ENCODE measurements at places on chromosomes 4 and X.

DNA sequence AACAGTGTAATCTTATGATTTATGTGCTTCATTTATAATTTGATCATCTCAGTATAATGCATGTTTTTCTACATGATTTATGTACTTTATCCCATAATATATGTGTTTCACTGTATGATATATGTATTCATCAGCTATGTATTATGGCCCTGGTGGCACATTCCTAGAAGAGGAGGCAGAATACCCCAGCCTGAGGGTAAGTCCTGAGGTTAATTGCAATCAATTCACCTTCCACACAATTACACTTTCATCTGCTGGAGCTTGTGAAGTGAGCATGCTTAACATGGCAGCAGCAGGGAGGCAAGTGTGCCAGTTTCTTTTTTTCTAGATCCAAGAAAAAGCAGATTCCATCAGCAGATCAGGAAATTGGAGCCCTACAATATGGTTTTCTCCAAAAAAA, 81.2 kb downstream of the CXXC4 start:
- no peak for DNase-seq

DNA sequence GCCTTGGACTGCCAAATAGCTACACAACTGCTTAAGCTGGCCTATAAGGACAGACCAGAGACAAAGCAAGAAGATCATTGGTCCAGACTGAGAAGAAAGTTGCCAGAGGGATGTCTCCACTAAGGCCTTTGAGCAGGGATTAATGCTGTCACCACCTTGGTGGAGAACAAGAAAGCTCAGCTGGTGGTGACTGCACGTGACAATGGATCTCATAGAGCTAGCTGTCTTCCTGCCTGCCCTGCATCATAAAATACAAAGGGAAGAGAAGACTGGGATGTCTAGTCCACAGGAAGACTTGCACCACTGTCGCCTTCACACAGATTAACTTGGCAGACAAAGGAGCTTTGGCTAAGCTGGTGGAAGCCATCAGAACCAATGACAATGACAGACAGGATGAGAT, 40.5 kb upstream of the FAM120C start:
- DNase-seq, result no peak

DNA sequence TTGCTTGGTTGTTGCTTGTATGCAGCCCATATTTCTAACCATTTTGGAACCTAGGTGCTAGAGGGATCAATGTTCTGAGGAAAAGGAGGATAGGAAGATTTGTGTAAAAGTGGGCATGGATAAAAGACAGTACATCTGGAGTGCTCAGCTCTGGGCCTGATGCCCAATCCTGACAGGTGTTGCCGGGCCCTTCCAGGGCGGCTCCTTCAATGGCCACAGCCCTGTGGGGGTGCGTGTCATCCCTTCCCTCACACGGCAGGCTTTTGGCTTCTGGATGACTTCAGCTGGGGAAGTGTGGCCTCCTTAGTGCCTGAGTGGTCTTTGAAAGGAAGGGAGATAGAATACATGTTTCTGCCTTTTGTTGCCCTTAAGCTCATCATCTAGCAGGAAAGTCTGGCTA, 47.2 kb downstream of the NELFA start:
- DNase-seq, result no peak

DNA sequence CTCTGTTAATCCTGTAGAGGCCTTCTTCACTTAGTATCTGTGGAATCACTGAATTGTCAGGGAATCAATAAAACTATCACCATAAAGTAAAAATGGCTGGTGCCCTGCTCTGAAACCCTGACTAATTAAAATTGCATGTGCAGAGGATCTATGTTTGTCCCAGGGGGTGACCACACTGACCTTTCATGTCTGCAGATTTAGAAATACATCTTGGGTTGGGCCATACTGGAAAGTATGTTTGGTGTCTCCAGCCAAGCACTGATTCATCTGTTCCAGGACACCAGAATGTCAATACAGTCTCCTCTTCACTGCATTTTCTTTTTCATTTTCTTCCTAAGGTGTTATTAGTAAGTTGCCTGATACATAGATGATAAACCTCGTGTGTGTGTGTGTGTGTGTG, 490.9 kb upstream of the INTU start:
- DNase-seq, result no peak

- no peak for DNase-seq
Measured at GRCh38 chr4:73869130-73870055, at the start of gene CXCL1. CXCL1 (plus strand) TSS chr4:73869393; CDS start chr4:73869471, 78 bp downstream.

GRCh38 chr4:154559494-154560418, 3.1 kb upstream of the FGB start:
- peak; percentile 10 for DNase-seq

- DNase-seq, result no peak
Measured at GRCh38 chr4:81601358-81601694, 129.6 kb upstream of the RASGEF1B start.

- DNase-seq, result no peak
Measured at GRCh38 chr4:133982533-133983224, 218.9 kb downstream of the PABPC4L start.

DNA sequence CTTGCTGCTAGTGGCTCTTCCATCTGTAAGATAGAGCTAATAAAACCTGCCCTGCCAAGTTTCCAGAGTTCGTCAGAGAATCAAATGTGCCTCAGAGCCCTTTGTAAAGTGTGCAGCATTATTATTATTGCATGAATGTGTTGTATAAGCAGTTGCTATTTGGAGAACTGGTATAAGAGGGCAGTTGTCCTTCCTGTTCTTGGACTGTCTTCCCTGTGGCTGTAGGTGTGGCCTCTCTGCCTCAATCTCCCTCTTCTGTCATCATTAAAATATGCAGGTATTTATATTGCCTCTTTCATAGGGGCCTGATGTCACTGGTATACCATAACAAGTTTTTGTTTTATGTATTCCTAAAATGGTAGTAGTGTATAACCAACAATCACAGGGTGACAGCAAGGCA, 3.8 kb downstream of the MTM1 start:
- no peak for DNase-seq

GRCh38 chr4:4838051-4838935, 21.2 kb upstream of the MSX1 start:
- DNase-seq, result no peak

DNA sequence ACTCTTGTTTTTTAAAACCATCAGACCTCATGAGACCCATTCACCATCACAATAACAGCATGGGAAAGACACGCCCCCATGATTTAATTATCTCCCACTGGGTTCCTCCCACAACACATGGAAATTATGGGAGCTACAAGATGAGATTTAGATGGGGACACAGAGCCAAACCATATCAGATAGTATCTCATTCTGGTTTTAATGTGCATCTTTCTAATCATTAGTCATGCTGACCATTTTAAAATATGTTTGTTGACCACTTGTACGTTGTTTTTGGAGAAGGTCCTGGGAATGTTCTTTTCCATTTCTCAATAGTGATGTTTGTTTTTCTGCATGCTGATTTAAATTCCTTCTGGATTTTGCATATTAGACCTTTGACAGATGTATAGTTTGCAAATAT, 119.0 kb downstream of the RTL3 start:
- DNase-seq, result no peak

DNA sequence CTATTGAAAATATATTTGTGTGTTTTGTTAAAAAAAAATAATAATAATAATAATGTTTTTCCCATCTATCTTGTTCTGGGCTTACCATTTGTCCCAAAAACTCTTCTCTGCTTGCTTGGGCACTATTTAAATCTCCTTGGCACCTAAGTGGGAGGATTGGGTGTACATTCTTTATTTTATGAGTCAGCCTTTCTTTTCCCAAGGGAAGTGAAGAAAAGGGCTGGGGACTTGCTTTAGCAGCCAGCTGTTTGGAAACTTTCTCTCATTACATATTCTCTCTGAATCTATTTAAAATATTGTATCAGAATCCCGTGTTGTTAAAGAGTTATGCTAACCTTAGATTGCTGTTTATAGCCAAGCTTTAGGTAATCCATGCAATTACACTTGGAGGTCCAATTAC, 2332.4 kb downstream of the ARAP2 start:
- DNase-seq, result no peak

DNA sequence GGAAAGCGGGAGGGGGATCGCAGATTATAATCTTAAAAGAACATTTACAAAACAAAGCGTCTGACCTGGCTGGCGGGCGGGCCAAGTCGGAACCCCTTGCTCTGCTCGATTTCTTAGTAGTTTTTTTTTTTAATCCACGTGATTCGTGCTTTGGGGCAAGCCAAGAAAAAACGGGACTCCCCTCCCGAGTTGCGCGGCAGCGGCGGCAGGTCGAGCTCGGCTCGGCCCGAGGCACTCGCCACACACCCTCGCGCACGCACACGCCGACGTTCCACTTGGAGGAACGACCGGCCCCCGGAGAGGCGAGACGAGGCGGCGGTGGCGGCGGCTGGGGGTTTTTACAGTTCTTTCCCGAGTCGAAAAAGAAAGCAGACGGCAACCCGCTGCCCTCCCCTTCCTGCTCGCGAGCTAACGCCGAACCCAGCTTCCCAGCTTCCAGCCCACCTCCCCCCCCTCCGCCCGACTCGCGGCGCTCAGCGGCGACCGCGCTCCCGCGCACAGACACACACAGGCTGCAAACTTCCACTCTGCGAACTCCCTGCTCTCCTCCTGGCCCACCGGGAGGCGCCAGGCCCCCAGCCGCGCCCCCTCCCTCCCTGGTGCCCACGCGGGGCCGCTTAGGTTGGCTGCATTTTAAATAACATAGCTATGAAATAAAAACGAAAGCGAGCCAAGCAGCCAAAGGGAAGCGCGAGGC, 1.2 kb downstream of the BCOR start:
- no peak for DNase-seq

DNA sequence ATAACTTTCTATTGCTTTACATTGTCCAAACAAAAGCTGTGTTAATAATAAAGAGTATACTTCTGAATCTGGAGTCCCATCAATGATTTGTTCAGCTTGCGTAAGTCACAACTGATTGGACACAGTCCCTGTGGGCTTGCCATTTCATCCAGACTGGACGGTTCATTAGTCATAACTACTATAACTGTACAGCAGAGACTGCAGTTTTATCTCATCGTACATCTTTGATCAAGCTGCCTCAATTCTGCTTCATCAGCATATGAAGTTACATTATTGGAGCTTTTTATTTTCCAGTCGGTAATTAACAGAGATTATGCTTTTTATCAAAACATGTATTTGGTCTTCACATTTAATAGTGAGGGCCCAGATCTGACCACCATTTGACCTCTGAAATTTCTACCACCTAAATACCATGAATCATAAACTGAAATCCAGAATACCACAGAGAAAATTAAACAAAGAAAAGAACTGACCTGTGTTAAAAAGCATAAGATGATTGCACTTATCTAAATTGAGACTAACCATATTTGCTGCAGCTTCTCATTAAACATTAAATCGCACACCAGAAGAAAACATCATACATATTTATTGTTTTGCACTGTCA, 12.5 kb upstream of the MAB21L2 start:
- DNase-seq, result no peak

- no peak for DNase-seq
Measured at GRCh38 chrX:20452487-20452886, 185.8 kb upstream of the RPS6KA3 start.

GRCh38 chrX:92232182-92232581, 453.0 kb downstream of the PCDH11X start:
- no peak for DNase-seq

- DNase-seq, result no peak
Measured at GRCh38 chr4:102563000-102563399, 61.8 kb downstream of the NFKB1 start.

- DNase-seq, result no peak
Measured at GRCh38 chr4:153060196-153060595, 124.1 kb downstream of the FHDC1 start.

DNA sequence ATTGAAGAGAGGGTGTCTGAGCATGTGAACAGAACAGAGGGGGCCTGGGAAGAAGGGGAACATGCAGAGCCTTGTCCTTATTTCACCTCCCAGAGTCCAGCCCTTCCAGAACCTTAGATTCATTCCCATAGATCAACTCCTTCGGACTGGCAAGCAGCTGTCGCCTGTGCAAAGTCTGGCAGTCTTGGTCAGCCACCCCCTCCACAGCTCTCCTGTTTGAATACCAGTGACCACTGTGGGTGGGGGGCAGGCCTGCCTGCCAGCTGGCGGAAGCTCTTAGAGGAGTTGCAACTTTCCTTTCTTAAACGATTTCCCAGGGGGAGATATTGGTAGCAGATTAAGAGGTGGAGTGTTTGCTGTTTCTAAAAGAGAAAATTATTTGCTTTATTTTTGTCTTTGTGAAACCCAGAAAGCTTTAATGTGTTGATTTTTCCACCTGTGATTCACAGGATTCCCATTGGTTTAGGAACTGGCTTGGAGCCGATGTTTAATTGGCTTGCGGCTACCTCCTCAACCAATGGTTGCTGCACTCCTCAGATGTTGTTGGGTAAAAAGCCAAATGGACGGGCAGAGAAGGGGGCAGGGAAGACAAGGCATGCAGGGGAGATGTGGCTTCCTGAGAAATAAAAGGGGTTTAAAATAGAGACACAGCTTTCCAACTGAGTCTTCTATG, 62.2 kb upstream of the PRPS1 start:
- no peak for DNase-seq

- DNase-seq, result no peak
Measured at GRCh38 chr4:70895811-70896491, 6.2 kb upstream of the MOB1B start.

- DNase-seq, result peak; percentile 15
Measured at GRCh38 chr4:151325111-151325948, at the start of gene SH3D19. SH3D19 (minus strand) TSS chr4:151325605; CDS start chr4:151325352, 253 bp downstream.

- DNase-seq, result no peak
Measured at GRCh38 chrX:2841537-2841936, 12.8 kb downstream of the GYG2 start.

DNA sequence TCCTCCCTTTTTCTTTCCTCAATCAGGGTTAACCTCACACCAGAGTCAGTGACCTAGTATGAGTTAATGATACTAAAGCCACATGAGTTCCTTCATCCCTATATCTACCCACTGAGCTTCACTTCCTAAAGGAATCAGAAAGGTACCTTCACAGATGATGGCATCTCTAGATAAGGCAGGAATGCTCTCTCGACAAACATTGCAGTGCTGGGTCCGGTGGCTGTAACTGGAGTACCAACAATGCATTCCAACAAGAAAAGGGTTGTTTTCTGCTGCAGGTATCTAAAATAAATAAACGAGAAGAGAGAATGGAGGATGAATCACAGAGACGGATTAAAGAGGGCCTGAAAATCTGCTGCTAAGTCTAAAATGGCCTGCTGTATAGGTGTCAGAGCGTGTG, 66.7 kb downstream of the DGKK start:
- no peak for DNase-seq

- DNase-seq, result no peak
Measured at GRCh38 chrX:80430826-80431504, 10.7 kb downstream of the TENT5D start.

DNA sequence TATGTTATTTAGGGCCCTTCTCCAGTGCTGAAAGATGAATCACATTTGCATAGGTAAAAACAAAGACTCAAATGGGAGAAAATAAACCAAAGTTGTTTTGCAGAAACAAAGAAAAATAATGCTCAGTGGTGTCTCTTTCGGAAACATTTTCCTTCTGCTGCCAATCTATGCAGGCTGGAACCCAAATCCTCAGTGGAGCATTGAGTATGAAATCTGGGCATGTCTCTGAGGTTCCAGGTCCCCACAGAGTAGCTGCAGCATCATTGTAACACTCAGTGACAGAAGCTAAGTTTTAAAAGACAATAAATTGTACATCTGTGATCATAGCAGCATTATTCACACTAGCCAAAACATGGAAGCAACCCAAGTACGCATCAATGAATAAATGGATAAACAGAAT, 303.6 kb downstream of the FBXW7 start:
- no peak for DNase-seq

Measured in NCI-H1105 (cell line).